ENCODE measurements at places on chromosomes 4 and X. TPM values are rescaled to one million over a fixed set of nuclear protein-coding genes. Genes with fewer than 3 reads are reported as not detected.

JCHAIN gene
- polyA plus RNA-seq = 0.34 TPM

TECRL gene
- not detected for polyA plus RNA-seq

FMR1NB gene
- not detected for polyA plus RNA-seq

SPANXN3 gene
- polyA plus RNA-seq = not detected

YIPF7 gene
- 4.6 TPM for polyA plus RNA-seq

EXOC1L gene
- polyA plus RNA-seq = not detected

SATL1 gene
- polyA plus RNA-seq = 1.2 TPM

PSAPL1 gene
- not detected for polyA plus RNA-seq

TMEM154 gene
- polyA plus RNA-seq = 0.06 TPM

GRPEL1 gene
- 61.1 TPM for polyA plus RNA-seq

FRAS1 gene
- 8.4 TPM for polyA plus RNA-seq

ALB gene
- polyA plus RNA-seq = 3.3 TPM

ADH7 gene
- not detected for polyA plus RNA-seq

LNX1 gene
- polyA plus RNA-seq = 15.2 TPM

NCAPG gene
- 6.0 TPM for polyA plus RNA-seq

SPON2 gene
- polyA plus RNA-seq = not detected

WDR45 gene
- 43.3 TPM for polyA plus RNA-seq

TFE3 gene
- 4.2 TPM for polyA plus RNA-seq

HTT gene
- 5.4 TPM for polyA plus RNA-seq

CLCN4 gene
- polyA plus RNA-seq = 63.8 TPM

HS6ST2 gene
- polyA plus RNA-seq = 53.7 TPM

ADAM29 gene
- polyA plus RNA-seq = 0.86 TPM

VCX2 gene
- polyA plus RNA-seq = not detected

CPEB2 gene
- 7.3 TPM for polyA plus RNA-seq

CLDN34 gene
- not detected for polyA plus RNA-seq

CTPS2 gene
- polyA plus RNA-seq = 0.22 TPM

CLIC2 gene
- polyA plus RNA-seq = 1.1 TPM

HEPH gene
- polyA plus RNA-seq = 18.2 TPM
